T-helper 2 cell (primary cell): ENCODE measurements at places on chromosomes 7 and 10.
A peak's percentile ranks its signal among the peaks of the same experiment; 100 is the strongest.

DNA sequence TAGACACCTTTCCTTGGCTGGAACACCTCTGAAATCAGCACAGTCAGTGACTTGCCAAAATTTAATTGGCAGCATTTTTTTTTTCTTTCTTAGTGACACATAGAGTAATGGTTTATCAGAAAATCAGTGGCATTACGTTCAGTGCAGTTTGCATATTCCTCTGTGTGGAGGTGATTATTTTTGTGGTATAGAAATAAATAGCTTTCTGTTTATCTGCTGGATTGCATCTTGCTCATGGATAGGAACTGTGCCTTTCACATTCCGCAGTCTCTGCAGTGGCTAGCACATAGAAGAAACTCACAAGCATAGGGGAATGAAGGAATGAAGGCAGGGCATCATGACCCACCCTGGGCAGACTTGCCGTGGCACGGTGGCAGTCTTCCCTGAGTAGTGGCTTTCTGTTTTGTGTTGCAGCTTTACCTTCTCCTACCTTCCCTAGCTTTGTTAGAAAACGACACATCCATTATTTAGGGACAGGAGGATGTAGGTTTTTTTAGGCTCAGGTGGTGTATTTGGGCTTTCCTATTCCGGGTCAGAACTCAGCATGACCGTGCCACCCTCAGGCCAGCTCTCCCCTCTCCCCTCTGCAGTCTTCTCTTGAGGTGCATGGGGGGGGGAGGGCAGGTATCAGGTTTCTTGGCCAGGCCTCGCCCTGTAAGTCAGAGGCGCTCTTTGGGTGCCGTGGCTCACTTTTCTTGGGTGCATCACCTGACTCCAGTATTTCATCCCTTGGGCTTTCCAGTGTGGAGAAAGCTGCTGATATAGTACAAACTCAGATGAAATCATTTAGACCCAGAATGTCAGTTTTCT lies 112.5 kb upstream of the GJD4 start:
- no peak for DNase-seq

GRCh38 chr10:42690449-42691360 lies 52.3 kb upstream of the ZNF33B start:
- DNase-seq = no peak

DNA sequence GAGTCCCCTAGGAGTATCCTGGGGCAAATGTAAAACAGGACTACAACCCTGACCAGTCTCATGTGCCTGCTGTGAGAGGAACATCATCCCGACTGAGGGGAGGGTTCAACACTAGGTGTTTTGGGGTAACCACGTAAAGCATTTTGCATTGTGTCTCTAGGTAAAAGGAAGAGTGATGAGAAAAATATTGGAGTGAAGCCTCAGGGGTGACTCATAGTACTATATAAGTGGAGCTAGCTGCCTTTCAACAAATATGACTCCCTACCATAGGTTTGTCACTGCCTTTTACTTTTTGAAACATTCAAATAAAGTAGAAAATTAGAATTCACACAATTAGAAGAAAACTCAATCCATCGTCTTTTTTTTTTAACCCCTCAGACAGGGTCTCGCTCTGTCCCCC lies 2.6 kb upstream of the CAMK2G start:
- DNase-seq = no peak

DNA sequence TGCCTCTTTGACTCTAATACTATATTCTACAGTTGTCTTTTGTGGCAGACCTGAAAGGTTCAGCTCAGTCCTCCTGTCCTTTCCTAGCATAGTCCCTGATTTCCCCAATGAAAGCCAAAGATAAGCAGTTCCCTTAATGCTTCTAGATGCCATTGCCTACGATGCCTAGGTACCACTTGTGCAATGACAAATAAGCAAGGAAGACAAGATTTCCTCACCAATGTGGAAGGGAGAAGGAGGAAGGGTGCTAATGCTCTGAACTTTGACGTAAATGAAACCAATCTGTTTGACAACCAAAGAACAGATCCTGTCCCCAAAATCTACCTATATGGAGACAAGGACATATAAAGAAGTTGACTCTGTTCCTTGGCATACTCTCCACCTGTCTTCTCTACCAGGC lies 393.3 kb downstream of the KCNMA1 start:
- DNase-seq = no peak

DNA sequence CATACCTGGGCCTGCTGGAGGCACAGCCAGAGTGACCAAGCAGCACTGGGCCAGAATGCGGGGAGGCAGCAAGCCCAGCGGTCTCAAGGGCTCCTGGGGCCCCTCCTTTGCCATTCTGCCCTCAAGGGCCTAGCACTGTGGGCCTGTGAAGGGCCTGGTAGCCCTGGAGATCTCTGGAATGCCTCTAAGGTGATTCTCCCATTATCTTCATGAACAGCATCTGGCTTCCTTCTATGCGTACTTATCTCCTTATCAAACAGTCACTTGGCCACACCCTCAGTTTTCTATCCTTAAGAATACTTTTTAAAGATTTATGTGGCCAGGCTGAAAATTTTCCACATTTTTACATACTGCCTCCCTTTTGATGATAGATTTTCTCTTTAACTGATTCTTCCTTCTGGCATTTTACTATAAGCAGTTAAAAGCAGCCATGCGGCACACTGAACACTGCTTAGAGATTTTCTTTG lies 67.5 kb upstream of the CCNY start:
- no peak for DNase-seq

- no peak for DNase-seq
Measured at GRCh38 chr7:33761449-33762080, 143.8 kb upstream of the BMPER start.

DNA sequence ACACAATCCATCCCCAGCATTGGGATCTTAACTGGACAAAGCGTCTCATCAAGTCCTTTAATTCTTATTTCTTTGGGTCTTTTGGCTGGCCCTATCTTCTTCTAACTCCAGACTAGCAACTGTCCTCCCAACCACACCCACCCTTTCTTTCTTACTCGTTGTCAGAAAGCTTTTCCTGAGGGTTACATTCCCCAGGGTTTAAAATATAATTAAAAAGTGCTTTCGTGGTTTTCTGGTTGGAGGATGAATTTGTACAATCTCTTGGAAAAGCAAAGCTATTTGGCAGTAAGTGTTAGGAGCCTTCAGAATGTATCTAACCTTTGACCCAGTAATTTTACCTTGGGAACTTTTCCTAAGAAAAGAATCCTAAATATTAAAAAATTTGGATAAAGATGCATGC lies 10.4 kb upstream of the ITGB8 start:
- DNase-seq = no peak

DNA sequence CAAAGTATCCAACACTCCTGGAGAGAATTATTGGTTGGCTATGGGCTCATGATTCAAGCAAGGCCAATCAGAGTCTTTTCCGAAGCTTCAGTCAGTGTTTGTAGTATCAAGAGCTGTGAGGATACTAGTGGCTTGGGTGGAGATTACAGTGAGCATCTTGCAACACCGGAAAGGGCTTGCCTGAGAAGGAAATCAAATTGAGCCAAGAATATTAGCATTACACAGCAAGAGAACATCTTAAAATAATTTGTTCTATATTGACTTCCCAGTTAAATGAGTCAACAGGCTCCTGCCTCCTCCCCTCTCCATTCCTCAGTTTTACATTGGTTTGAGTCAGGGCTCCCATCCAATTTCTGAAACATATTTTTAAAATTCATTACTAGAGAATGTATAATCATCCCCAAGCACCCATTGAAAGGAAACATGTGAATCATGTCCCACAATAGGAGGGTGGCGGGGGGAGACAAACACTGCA lies 127.4 kb downstream of the ELAPOR2 start:
- no peak for DNase-seq

- DNase-seq = no peak
Measured at GRCh38 chr10:72328829-72329204, 25.9 kb downstream of the DNAJB12 start.

DNA sequence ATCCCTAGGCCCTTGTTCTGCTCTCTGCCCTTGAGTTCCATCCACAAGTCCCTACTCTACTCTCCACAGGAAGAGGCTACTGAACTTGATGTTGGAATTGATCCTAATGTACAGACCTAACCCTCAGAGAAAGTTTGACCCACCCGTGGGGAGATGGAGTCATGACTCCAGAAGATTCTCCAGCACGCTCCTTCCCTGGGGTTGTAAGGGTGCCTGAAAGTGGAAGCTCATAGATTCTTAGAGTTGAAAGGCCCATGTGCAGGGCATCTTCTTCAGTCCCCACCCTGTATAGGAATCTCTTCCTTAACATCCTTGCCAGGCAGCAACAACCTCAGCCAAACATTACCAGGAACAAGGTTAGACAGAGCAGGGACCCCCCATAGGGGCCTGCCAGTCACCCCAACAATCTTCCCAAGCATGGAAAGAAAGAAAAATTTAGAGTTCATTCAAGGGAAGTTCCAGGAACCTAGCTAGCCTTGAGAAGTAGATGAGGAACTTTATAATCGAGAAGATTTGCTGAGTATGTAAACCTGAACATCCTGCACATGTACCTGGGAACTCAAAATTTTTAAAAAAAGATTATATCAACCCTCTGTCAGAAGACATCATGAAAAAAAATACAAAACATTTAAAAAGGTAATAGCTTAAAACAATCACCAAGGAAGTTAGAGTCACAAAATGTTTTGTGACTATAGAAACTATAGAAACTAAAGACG lies 49.5 kb downstream of the THNSL1 start:
- no peak for DNase-seq

DNA sequence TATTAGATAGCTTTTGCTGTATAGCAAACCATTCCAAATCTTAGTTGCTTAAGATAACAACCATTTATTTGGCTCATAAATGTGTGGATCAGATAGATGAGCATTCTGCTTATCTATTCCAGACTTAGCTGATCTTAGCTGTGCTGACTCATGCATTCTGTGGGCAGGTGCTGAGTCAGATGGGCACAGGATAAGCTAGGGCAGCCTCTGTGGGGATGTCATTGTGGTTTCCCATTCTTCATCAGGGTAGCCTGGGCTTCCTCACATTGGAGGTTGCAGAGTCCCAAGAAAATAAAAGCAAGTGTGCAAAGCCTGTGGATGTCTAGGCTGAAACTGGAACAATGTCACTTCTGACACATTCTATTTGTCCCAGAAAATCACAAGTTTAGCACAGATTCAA lies 917.0 kb downstream of the TYW1 start:
- DNase-seq = peak; percentile 18

- DNase-seq = no peak
Measured at GRCh38 chr7:31493714-31494181, 20.1 kb upstream of the ITPRID1 start.

DNA sequence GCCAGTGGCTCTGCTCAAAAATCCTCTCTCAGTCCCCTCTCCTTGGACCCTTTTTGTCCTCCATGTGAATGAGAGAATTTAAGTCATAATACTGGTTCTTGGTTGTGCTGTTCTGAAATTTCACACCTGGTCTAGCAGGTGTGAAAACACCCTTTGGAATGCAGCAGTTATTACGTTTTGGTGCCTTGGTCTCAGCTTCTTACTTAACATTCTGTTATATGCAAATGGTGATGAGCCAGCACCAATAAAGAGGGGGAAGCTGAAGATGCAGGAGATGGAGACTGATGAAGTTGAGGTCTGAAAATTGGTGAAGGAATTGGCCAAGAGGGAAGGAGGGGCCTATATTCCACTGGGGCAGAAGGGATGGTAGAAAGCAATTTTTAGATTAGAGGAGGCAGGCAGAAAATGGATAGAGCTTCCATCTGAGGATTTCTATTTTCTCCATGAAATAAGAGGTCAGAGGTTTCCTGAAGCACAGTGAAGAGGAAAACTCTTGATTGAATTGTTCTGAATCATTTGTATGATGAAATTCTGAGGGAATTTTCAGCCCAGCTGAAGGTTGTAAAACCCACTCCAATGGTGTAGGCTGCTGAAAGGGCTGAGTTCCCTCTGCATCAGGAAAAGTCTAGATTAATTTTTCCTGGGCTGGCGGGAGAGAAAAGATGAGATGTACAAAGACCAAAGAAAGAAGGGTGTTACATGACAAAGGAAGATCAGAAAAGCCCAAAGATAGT lies 94.0 kb upstream of the FAM180A start:
- DNase-seq = no peak

DNA sequence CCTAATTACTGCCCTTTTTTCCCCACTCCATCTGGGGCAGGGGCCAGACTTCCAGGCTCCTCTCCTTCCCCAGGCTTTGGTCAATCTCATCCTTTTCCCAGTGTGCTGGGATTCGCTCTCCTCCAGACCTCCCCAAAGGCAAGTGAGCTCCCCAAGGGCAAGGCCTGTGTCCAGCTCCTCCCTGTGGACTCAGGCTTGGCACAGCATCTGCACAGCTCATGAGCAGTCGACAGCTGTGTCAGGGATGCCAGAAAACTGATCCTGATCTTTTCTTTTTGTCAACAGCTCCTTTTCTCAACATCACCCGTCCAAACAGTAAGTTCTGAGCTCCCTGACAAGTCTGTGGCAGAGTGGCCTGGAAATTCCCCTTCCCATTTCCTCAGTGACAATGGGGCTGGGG lies 67.1 kb downstream of the C10orf120 start:
- no peak for DNase-seq

- DNase-seq = peak; percentile 18
Measured at GRCh38 chr10:31929261-31930022, 811 bp upstream of the ARHGAP12 start.

GRCh38 chr10:45395554-45395953 lies 21.5 kb downstream of the ALOX5 start:
- DNase-seq = no peak

GRCh38 chr7:116934580-116934979 lies 18.7 kb upstream of the ST7 start:
- no peak for DNase-seq

DNA sequence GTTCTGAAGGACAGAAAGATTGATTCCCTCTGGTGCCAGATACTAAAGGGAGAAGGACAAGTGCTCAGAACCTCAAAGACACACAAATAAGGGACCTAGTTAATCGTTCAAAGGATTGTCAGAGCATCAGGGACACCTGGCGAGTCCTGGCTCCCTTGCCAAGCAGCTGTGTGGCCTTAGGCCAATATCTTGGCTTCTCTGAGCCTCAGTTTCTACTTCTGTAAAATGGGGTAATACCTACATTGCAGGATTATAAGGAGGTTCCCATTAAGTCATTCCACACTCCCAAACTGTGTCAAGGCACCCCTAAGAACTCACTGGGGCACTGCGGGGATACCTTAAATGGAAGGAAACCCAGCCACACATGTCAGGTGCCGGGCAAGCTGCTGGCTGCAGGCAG lies 29.4 kb downstream of the DRGX start:
- no peak for DNase-seq

DNA sequence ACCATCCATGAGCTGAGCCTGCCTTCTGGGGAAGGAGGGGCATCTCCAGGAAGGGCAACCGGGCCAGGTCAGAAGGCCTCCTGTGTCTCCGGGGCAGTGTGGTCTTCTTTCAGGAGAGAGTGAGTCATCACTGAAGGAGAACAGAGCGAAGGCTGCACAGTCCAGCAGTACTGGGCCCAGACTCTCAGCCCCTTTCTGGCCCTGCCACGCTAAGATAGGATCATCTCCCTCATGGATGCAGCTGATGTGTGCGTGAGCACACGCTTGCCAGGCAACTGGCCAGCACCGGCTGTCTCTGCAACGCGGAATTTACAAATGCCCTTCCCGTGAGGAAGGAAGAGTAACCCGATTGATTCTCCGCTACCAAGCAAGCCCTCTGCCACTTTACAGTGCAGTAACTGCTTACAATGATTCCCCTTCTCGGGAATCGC lies 328.2 kb downstream of the TNS3 start:
- no peak for DNase-seq
